ENCODE measurements at places on chromosomes 12 and 14. TPM values are rescaled to one million over a fixed set of nuclear protein-coding genes. Genes with fewer than 3 reads are reported as not detected.

The SMCO2 gene
- total RNA-seq, result 0.32 TPM

The OVCH1 gene
- total RNA-seq, result 0.25 TPM

The PIWIL1 gene
- not detected for total RNA-seq

DNA sequence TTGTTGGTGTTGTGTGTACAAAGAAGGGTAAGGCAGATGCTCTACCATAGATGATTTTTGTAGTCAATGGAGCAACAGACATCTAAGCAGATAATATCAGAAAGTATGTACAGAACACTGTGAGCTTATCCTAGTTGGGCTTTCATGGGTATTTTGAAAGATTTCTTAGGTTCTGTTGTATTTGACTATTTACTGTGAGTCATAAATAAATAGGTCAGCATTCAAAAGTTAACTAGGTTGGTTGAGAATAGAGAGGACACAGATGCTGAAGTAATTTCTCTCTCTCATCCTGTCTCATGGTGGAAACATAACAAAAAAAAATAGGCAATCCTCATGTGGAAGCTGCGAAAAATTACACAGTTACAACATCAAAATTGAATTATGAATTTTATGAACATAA is 413.5 kb downstream of the CCDC91 start:
- H3K4me3 ChIP-seq, result no peak overlapping the region
- H3K4me1 ChIP-seq, result peaks cover 18% of the 10 kb centered on the region
- no peak overlapping the region for H3K27ac ChIP-seq
- H3K27me3 ChIP-seq, result no peaks in the 10 kb centered on the region
- no peak for DNase-seq

DNA sequence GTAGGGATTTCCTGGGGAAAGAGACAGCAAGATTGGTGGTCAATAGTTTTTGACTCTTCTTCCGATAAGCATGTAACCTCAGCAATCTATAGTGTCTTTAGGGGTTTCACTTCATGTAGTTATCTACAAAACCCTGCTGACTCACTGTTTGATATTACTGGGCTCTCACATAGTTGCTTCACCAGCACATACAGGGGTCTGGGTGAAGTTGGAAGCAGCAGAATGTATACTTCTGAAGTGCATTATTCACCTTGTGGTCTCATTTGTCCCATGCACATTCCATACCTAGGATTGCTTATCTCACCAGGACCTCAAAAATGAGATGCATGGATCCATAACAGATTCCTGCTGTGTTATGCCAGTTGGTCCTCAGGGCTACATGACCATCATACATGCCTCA is 280.0 kb downstream of the LRIG3 start:
- H3K27me3 ChIP-seq, result no peaks in the 10 kb centered on the region

- DNase-seq, result no peak
- no peaks in the 10 kb centered on the region for H3K4me1 ChIP-seq
- H3K27me3 ChIP-seq, result no peaks in the 10 kb centered on the region
- H3K4me3 ChIP-seq, result no peak overlapping the region
- H3K27ac ChIP-seq, result no peak overlapping the region
- no peaks in the 10 kb centered on the region for H3K36me3 ChIP-seq
These were observed 15.8 kb downstream of the KRT71 start for GRCh38 chr12:52537101-52537500.

All from WTC11 (cell line).